ENCODE measurements at places on chromosomes 2 and 18. TPM values are rescaled to one million over a fixed set of nuclear protein-coding genes. Genes with fewer than 3 reads are reported as not detected.

CAVIN2 gene
- total RNA-seq, result 21.0 TPM

ALPI gene
- total RNA-seq, result not detected

CBLN2 gene
- not detected for total RNA-seq

LHCGR gene
- not detected for total RNA-seq

EMILIN1 gene
- total RNA-seq, result 366 TPM

NUP35 gene
- 15.4 TPM for total RNA-seq

BZW1 gene
- total RNA-seq, result 736 TPM

CCDC74B gene
- total RNA-seq, result 4.8 TPM

TMEFF2 gene
- total RNA-seq, result 2.8 TPM

COL6A3 gene
- total RNA-seq, result 2,183 TPM

GBX2 gene
- not detected for total RNA-seq

TBC1D8 gene
- 12.8 TPM for total RNA-seq

AQP4 gene
- not detected for total RNA-seq

GPR155 gene
- total RNA-seq, result 7.1 TPM

TUBA3E gene
- not detected for total RNA-seq

ACADL gene
- 0.66 TPM for total RNA-seq

TET3 gene
- 3.1 TPM for total RNA-seq

INHBB gene
- total RNA-seq, result not detected

ADCYAP1 gene
- not detected for total RNA-seq

ASNSD1 gene
- 82.2 TPM for total RNA-seq

CPO gene
- total RNA-seq, result 0.17 TPM

MAIP1 gene
- total RNA-seq, result 36.2 TPM

CFAP221 gene
- not detected for total RNA-seq

GLI2 gene
- 3.2 TPM for total RNA-seq

CCL20 gene
- not detected for total RNA-seq

TUBA4B gene
- not detected for total RNA-seq

LCLAT1 gene
- total RNA-seq, result 25.9 TPM

RAMP1 gene
- total RNA-seq, result 2.6 TPM

IL1R2 gene
- not detected for total RNA-seq

ERFE gene
- total RNA-seq, result 4.2 TPM

MAP3K19 gene
- not detected for total RNA-seq

CDK15 gene
- 16.0 TPM for total RNA-seq

GPR75 gene
- 1.3 TPM for total RNA-seq

ZNF521 gene
- 42.6 TPM for total RNA-seq

All from smooth muscle cell of trachea (primary cell).